ENCODE measurements at places on chromosomes 12 and 14. TPM values are rescaled to one million over a fixed set of nuclear protein-coding genes. Genes with fewer than 3 reads are reported as not detected.

Gene HVCN1
- 11.6 TPM for total RNA-seq

Gene ERP27
- total RNA-seq = 7.2 TPM

Gene GPHB5
- total RNA-seq = not detected

Gene SRGAP1
- not detected for total RNA-seq

Gene HOXC10
- not detected for total RNA-seq

Gene IFNG-AS1
- total RNA-seq = 0.40 TPM

DNA sequence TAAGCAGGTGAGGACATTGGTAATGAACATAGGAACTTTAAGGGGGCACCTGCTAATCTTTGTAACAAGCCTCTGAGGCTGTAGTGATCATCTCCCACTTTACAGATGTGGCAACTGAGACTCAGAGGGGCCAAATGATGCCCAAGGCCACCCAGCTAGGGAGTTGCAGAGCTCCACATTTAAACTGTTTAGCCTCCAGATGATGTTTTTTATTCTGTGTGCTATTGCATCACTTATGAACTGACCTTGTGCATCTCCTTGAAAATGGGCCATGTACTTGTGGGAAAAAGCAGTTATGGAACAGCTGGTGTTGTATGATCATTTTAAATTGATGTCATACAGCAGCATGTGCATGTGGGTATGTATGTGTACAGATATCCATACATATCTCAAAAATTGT, 41.4 kb downstream of the TPCN1 start:
- no peak for DNase-seq

DNA sequence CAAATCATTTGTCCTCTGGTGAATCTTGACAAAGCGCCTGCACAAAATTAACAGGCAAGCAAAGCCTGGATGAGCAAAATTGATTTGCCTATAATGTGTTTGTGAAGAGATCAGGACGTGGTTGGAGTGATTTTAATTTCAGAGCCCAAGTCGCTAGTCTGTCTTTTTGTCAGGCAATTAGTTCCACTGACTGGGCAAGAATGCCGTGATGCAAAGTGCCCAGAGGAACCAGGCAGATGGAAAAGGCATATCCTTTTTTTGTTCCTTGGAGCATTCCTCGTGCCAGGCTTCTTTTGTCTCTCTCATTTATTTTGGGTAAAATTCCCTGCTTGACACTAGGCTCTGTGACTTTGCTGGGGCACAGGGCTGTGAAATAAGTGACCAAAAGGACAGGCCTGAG, 65.9 kb upstream of the CCDC198 start:
- DNase-seq = no peak

- DNase-seq = no peak
These were observed 371.4 kb upstream of the TMTC1 start for GRCh38 chr12:30155001-30155730.

DNA sequence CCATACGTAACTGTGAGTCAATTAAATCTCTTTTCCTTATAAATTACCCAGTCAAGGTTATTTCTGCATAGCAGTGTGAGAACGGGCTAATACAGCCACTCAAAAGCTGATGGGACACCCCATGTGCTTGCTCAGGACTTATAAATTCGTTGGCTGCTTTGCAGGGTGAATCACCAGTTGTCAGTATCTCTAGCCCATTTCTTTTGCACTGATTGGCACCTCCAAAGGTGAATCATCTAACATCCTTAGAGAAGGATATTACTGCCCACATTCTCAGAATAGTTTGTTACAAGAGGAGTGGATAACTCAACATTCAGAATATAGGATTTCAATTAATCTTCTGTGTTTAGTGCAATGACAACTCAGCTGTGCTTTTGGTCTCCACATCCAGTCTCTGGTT, 601.5 kb downstream of the KCNH5 start:
- no peak for DNase-seq

- DNase-seq = no peak
These were observed 112.4 kb downstream of the APAF1 start for GRCh38 chr12:98757455-98757854.

DNA sequence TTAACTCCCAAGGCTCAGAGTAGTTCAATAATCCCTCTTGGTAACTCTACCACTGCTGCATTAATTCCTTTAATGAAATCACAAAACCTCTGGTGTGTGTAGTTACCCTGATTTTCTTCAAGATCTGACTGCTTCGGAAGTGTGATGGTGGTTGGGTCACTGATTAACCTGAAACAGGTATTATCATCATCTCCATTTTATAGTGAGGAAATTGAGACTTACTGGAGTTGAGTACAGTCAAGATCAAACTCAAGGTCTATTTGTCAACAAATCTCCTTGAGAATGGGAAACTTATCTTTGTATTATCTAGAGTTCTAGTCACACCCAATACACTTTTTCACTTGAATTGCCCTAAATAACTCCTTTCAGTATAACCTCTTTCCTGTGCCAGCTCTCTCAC, 233.5 kb downstream of the BTG1 start:
- DNase-seq = no peak

GRCh38 chr12:53538209-53538689, 31.0 kb upstream of the NPFF start:
- no peak for DNase-seq

DNA sequence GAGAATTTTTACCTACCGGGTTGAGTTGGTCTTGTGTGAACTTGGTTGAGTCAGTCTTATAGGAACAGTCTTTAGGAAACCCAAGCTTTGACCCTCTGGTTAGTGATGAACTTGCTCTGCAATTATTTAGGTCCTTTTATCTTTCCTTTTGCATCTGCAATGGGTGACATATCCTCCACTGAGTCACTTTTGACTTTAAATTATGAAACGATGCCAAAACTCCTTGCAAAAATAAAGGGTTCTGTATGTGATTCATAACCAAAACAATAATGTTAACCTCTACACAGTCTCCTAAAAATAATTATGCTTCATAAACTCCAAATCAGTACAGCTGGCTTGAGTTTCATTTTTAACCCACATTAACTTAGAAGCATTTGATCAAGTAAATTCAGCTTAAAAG, 979.4 kb downstream of the GALC start:
- no peak for DNase-seq

- no peak for DNase-seq
These were observed 119.9 kb upstream of the LHX5 start for GRCh38 chr12:113591480-113591974.

DNA sequence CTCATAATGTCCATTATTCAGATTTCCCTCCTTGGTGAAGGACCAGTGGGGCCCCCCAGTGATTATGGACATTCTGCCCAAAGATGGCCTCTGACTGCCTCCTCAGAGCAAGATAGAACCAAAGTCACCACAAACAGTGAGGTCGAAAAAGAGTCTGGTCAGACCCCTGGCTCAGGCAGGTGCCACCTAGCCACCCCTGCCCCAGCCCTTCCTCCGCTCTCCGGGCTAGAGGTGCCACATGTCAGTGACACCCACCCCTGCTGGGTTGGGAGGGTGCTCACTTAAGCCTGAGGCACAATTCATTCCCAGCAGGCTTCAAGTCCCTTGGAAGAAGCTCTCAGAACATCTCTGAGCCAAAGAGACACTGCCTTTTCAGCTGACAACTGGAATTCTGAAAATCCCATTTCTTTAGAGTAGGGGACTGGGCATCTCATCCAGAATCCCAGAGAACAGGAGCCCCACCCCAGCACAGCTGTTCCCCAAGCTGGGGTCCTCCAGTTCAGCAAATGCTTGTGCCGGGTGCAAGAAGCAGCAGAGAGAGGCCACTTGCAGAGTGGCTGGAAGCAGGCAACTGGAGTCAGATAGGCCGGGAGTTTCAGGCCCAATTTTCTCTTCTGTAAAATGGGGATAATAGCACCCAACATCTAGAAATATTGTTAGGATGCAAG, 50.3 kb downstream of the ISCA2 start:
- no peak for DNase-seq

GRCh38 chr12:62363506-62363905, 103.1 kb upstream of the MON2 start:
- DNase-seq = no peak

GRCh38 chr12:60194678-60195077, 598.8 kb downstream of the SLC16A7 start:
- no peak for DNase-seq

DNA sequence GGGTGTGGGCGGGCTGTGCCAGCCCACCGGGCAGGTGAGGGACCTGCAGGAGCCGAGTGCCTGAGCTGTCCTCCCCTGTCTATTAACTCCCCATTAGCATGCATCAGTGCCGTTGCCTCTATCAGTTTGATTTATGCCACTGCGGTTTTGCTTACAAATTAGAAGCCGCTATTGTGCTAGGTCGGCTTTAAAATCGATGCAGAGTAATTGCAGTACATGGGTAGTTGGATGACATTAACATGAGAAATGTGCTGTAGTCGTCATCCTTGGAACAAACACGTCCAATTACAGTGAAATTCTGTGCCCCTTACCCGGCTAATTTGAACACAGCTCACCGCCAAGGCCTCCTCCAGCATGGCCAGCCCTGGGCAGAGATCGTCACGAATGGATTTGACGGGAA, 145.8 kb downstream of the TSPAN9 start:
- no peak for DNase-seq

DNA sequence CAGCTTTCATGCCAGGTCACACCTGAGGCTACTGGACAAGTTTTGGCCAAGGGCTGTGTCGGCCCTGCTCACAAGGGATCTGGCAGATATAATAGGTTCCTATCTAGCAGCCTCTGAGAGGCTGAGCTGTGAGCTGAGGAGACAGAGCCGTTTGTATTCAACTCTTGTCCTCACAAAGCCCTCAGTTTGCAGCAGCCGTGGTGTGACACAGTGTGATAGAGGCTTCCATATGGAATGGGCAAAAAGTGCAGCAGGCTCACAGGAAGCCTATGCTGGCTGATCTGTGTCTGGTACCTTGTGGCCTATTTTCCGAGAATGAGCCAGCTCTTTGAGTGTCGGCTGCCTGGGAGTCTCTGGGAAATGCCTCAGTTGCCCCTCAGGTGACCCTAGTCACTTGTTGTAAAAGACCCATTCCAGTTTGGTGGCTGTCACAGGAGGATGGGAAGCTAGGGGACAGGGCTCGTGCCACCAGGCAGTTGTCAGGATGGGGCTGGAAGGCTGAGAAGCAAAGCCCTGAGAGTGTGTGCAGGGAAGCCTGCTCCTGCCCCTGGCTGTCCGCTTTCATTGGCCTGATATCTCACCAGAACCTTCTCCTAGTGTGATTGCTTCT, 16.1 kb downstream of the VRTN start:
- DNase-seq = no peak

DNA sequence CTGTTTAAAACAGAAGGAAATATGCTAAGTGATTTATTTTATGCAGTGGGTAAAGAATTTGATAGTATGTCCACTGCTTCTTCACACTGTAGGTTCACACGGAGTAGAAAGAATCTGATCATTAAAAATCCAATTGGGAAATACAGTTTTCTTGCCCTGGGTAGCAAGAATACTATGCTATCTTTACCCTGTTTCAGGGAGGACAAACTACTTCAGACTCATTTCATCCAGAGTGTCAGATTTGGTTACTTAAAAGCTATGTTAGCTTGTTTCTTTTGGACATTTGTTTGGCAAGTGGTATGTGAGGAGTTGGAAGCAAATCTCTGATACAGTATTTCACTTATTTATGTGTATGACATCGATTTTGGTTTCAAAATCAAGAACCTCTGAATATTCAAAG, 4.3 kb downstream of the FRS2 start:
- DNase-seq = no peak

DNA sequence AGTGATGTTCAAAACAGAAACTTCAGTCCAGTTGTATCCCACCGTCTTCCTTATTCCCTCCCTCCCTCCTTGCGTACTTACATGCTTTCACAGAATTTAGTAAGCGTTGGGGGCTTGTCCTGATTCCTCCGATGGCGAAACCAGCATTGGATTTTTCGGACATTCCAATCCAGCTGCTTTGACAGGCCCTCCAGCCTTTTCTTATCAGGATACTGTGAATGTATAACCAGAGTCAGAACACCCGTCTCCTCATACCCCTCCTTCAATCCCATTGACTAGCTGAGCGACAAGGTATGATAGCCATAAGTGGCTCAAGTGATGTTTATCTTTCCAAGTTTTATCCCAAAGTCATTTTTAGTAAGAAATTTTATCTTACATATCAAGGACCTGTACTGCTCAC, 24.2 kb downstream of the CERS5 start:
- DNase-seq = no peak

DNA sequence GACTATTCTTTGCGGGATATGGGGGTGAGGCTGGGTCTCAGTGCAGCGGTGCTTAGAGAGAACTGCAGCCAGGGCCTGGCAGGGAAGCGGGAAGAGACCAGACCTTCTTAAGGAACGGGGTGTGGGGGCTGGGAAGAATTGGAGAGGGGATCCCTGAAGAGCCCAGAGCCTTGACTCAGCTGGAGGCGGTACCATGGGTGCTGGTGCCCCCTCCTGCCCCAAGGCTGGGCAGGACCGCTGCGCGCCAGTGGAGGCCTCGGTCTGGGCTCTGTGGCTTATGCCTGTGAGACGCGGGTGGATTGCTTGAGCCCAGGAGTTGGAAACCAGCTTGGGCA, 1.3 kb upstream of the RNU7-1 start:
- no peak for DNase-seq

DNA sequence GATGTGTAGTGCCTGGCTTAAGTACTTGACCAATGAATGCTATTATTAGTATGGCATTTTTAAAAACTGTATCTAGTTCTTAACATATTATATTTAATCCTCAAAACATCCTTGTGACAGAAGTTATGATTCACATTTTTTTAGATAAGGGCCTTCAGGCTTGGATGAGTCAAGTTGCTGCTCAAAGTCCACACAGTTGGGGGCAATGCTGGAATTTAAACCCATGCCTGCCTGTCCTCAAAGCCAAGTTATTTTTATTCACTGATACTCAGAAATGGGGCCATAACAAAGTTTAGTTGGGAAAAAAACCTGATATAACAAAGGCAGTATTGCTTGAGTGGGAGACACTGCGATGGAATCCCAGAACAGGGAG, 50.6 kb downstream of the RFX4 start:
- DNase-seq = no peak

GRCh38 chr14:73833530-73834260, 17.9 kb upstream of the PTGR2 start:
- DNase-seq = no peak

DNA sequence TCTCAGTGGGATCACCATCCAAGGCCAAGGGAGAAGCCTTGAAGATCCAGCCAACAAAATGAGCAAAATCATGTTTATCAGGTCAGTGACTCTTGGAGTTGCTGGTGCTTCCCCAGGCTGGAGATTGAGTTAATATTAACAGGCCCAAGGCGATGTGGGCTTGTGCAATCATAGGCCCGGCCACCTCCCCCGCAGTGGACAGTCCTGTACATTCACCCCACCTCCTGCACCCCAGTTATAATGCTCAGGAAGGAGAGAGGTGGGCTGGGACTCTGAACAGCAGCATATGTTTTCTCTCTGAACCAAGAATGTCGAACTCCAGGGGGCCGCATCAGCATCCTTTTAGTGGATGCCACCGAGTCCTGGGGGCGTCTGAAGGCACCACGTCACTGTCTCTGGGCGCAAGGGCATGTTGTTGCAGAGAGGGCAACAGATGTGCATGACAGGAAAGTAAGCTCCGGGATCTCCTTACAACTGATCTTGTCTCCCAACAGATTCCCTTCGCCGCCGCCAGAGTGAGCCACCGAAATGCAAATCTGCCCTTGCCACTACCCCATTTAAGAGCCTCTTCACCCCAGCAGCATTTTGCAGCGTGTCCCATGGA, 32.2 kb upstream of the SERPINA6 start:
- DNase-seq = no peak
